Astrocyte of the hippocampus (primary cell): ENCODE measurements at places on chromosomes 6 and 20.

DNA sequence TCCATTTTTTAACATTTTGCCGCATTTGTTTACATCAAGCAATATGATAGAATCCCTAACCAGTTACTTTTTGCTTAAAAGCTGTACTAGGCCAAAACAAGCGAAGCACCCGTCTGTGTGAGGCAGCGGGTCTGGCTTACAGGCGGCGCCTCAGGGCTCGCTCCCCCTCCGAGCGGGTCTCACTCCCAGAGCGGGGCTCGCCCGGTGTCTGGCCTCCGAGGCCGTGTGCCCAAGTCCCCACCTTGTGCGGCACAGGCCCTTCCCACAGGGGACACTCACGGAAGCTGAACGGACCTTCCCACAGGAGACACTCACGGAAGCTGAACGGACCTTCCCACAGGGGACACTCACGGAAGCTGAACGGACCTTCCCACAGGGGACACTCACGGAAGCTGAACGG lies 23.4 kb downstream of the ZBTB46 start:
- DNase-seq: no peak

GRCh38 chr20:50715694-50716093 lies 15.7 kb upstream of the PARD6B start:
- no peak for DNase-seq

DNA sequence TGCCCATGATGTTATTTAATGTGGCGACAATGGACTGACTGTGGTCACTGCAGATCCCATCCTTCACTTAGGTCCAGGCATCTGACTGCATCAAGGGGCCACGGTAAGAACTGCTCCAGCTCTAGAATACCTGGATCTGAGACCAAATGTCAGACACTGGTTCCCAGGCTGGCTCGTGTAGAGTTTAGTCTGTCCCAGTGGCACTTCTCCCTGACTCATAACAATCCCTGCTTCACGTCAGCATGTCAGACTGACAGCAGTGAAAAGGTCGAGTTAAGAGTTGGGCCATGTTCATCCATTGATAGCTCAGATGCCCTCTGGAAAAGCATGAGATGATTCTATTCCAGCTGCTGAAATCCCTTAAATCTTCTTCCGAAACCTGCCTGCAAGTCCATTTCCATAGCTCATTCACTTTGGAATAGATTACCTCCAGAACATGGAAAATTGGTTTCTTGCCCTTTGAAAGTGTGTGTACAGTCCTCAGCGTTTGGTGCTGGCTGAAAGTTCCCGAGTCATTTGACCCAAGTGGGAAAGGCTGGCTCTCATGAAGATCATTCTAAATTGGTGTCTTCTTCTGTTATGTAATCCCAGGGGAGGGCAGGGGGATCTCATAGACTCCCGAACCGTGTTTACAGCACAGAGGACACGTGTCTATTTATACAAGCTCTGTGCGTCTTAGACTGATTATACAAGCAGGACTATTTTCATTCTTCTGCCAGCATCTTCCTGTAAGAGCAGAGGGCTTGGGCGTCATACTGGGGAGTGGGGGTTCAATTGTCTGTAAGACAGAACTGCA lies 160.8 kb downstream of the ZDHHC14 start:
- DNase-seq: no peak

DNA sequence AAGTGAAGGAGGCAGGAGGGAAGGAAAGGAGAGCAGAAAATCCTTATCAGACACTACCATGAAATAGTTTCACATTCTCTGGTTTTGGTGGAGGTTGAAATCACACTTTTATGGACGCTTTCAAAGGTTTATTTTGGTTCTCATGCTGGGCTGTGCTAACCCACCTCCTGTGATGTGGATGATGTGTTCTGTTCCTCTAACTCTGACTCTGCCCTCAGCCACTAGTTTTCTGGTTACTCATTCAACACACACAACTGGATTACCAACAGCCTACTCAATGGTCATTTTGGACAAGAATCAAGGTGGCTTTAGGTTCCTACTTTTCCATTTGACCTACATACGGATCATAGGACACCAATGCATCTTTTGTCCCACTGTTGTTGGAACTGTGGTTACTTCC lies 522.1 kb upstream of the BTBD3 start:
- no peak for DNase-seq

GRCh38 chr6:52162940-52163908 lies 23.0 kb upstream of the IL17A start:
- peak; percentile 17 for DNase-seq

- DNase-seq: peak; percentile 60
These were observed 40.8 kb downstream of the NT5E start for GRCh38 chr6:85490516-85491248.

GRCh38 chr6:25715794-25716193 lies 38.7 kb upstream of the SLC17A4 start:
- DNase-seq: no peak

DNA sequence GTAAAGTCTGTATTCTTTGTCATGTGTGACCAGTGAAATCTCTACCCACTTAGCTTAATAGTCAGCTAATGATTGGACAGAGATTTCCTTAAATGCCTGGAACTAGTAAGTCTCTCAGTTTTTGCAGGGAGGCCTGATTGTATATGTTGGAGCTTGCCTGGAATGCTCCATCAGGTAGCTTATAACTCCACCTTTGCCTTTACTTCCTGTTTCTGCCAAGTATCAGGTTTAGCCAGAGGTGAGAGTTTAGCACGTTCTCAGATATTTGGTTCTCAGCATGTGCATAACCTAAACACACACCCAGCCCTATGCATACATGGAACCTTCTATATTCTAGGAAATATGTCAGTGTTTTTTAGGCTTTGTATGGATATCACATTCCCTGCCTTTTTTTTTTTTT lies 435.3 kb downstream of the CDKAL1 start:
- no peak for DNase-seq

GRCh38 chr6:108666656-108667260 lies 106.0 kb downstream of the FOXO3 start:
- no peak for DNase-seq

DNA sequence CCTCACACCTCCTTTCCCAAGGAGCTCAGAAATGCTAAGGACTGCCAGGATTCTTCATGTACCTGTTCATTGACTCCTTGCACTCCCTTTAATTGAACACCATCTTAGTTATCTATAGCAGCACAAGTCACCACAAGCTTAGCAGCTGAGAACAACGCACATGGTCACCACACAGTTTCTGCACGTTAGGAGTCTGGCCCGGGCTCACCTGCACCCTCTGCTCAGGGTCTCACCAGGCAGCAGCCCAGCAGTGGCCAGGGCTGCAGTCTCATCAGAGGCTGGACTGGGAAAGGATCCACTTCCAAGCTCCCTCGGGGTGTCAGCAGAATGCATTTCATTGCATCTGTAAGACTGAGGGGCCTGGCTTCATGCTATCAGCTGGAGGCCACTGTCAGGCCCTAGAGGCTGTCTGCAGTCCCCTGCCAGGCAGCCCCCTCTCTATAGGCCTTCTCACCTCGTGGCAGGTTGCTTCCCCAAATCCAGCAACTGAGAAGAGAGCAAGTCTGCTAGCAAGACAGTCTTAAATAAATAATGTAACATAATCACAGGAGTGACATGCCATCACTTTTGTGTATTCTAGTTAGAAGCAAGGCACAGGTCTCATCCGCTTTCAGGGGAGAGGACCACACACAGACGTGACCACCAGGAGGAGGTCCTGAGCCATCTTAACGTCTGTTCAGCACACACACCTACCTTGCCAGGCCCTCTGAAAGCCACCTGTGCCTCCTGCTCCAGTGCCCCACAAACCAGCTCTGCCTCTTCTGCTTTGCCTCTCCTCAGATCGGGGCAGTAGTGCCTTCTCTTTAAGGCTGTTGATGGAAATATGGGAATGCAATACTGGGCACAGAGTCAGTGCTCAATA lies 165.2 kb upstream of the CST7 start:
- DNase-seq: no peak
